ENCODE measurements at places on chromosomes 1 and 21. TPM values are rescaled to one million over a fixed set of nuclear protein-coding genes. Genes with fewer than 3 reads are reported as not detected.

The NCSTN gene
- total RNA-seq: 106 TPM

The KRTAP7-1 gene
- not detected for total RNA-seq

The TMPRSS15 gene
- not detected for total RNA-seq

The ZFYVE9 gene
- total RNA-seq: 22.6 TPM

The GPR153 gene
- total RNA-seq: 14.8 TPM

The APOBEC4 gene
- not detected for total RNA-seq

The SLC44A3 gene
- total RNA-seq: 53.8 TPM

The BNIPL gene
- total RNA-seq: 0.66 TPM

The KRTAP20-4 gene
- total RNA-seq: not detected

The NFIA gene
- total RNA-seq: 82.8 TPM

The AGMAT gene
- 2.8 TPM for total RNA-seq

The SOX13 gene
- total RNA-seq: 76.3 TPM

The IVL gene
- not detected for total RNA-seq

The AGT gene
- total RNA-seq: 341 TPM

The TFF1 gene
- total RNA-seq: 241 TPM

The MYBPH gene
- total RNA-seq: not detected

The LMX1A gene
- 0.12 TPM for total RNA-seq

The FAM72D gene
- 0.52 TPM for total RNA-seq

The AQP10 gene
- total RNA-seq: 0.32 TPM

The GPR52 gene
- total RNA-seq: 1.3 TPM

The MAST2 gene
- total RNA-seq: 54.0 TPM

The PLEKHG5 gene
- 18.5 TPM for total RNA-seq

The TDRKH gene
- 10.6 TPM for total RNA-seq

The TEX38 gene
- total RNA-seq: 0.35 TPM

The KCNK1 gene
- total RNA-seq: 24.5 TPM

The CELF3 gene
- total RNA-seq: 0.40 TPM

The SH2D1B gene
- total RNA-seq: 0.12 TPM

All from mucosa of gallbladder (tissue), 1 donor.